ENCODE measurements at places on chromosomes 2 and 18. TPM values are rescaled to one million over a fixed set of nuclear protein-coding genes. Genes with fewer than 3 reads are reported as not detected.

Gene STAMBP
- total RNA-seq: 24.0 TPM

Gene PCARE
- total RNA-seq: not detected

Gene CFC1
- not detected for total RNA-seq

Gene RMDN2
- 8.3 TPM for total RNA-seq

- no peak for DNase-seq
Observed at GRCh38 chr2:135948642-135949355, 36.6 kb downstream of the DARS1 start.

DNA sequence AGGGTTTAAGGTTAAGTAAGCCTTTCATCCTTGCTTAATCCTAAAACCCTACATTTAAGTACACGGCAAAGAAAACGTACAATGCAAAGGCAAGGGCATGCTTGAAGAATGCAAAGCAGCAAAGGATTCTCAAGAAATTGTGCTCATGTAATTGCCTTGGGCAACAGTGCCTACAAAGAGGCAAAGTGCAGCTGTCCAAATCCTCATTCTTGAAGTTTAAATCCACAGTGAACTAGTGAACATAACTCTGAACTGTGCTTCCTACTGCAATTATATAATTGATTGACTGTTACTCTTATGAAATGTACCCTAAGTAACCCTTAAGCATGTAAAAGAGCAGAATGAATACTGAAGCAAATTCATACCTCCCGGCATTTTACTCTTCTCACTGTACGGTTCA lies 85.4 kb downstream of the MAP3K20 start:
- no peak for DNase-seq

DNA sequence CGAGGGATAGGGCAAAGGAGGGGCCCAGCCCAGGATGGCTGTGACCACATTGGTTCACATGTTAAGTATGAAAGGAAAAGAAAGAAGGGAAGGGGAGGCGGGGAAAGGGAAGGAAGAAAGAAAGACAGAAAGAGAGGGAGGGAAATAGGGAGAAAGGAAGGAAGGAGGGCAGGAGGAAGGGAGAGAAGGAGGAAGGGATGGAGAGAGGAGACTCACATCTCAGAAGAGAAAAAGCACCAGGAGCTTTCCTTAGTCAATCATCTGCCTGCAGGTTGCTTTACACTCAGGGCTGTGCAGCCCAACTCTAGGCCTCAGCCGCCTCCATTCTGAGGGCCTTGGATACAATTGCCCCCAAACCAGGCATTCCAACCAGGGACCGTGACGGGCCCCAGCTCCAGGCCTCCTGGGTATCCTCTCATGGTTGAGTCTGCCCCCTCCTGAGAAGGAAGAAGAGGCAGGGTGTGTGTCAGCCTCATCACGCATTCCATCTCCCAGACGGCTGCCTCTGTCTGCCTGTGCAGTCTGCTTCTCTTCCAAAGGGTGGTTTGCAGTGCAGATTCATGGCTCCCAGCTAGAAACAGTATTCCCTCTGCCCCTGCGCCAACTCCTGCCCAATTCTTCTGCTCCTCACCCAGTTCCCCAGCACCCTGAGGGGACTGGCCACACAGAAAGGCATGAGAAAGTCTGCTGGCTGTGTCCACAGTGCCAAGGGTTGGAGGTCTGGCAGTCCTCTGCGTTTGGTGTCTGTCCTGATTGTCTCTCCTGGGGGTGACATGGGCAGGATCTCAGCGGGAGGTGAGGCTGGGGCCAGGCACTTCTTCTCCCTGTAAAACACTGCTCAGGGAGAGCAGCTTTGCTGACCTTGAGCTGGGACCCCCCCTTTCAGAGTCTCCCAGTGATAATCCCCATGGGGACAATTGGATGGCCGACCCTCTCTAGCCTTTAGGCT lies 163.3 kb downstream of the SMAD7 start:
- DNase-seq: no peak

GRCh38 chr18:33116376-33116775 lies 324.1 kb downstream of the CCDC178 start:
- peak; percentile 64 for DNase-seq

GRCh38 chr2:195711478-195711877 lies 54.5 kb downstream of the SLC39A10 start:
- DNase-seq: no peak

DNA sequence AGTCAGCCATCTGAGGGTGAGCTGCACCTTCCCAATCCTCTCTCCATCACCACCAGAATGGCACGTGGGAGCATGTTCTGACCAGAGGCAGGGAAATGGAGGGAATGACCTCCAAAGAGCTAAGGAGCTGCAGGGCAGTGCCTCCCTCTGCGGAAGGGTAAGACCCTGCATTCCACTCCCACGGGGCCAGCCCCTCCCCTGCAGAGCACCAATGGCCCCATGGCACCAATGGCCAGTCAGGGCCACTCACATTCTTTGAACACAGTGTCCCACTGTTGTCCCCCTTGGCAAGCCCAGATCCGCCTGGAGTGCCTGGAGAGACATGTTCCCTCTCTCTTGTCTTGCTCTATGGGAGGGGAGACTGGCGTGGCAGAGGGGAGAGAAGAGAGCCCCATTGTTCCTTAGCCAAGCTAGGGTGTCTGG lies 164.4 kb downstream of the TNS1 start:
- DNase-seq: no peak

DNA sequence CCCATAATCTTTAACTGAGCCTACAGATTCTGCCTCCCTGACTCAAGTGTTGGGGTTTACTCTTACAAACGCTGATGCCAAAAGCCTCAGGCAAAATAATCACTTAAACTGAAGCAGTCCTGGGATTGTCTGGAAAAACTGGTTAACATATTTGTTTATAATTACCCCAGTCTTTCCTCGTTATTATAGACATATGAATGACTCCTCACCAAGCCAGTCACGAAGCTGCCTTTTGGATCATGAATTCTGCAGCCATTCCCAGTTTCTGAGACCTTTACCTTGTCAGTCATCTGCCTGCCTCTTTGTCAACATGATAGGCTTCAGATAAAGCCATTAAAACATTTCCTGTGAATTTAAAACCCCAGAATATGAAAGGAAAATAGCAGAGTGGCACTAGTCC lies 46.4 kb downstream of the MREG start:
- no peak for DNase-seq

GRCh38 chr2:173441222-173441621 lies 86.5 kb downstream of the CDCA7 start:
- no peak for DNase-seq

GRCh38 chr2:20635113-20635510 lies 15.8 kb downstream of the HS1BP3 start:
- DNase-seq: no peak

DNA sequence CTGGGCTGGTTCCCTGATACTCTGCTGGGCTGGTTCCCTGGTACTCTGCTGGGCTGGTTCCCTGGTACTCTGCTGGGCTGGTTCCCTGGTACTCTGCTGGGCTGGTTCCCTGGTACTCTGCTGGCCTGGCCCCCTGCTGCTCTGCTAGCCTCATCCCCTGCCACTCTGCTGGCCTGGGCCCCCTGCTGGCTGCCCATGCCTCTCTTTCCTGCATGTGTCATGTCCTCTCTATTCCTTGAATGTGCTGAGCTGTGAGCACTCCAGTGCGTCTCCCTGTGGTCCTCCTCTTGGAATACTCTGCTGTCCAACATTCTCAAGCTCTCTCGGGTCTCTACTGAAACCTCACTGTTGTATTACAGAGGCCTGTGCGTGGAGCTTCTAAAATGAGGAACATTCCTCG lies 216.3 kb downstream of the RNF144A start:
- no peak for DNase-seq

- DNase-seq: no peak
Observed at GRCh38 chr2:40041422-40042382, 262.6 kb upstream of the THUMPD2 start.

DNA sequence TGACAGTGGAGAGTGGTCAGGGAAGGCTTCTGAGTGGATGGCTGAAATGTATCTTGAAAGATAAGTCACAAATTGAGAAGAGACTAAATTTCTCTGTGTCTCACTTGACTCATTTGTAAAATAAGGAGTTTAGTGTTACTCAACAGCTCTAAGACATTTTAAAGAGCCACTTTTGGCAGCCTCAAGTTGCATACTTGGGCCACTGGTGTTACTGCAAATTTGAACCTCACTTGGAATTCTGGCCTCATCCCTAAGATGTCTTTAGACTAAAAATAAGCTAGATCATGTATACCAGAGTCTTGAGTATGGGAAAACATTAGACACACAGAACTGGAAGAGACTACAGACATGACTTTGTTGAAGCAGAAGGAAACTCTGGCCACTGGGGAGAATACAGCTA lies 4.5 kb upstream of the MTLN start:
- no peak for DNase-seq

Measured in glomerular endothelial cell (primary cell).